Cortex of kidney (tissue), 1 donor: ENCODE measurements at places on chromosomes 1 and 21.

DNA sequence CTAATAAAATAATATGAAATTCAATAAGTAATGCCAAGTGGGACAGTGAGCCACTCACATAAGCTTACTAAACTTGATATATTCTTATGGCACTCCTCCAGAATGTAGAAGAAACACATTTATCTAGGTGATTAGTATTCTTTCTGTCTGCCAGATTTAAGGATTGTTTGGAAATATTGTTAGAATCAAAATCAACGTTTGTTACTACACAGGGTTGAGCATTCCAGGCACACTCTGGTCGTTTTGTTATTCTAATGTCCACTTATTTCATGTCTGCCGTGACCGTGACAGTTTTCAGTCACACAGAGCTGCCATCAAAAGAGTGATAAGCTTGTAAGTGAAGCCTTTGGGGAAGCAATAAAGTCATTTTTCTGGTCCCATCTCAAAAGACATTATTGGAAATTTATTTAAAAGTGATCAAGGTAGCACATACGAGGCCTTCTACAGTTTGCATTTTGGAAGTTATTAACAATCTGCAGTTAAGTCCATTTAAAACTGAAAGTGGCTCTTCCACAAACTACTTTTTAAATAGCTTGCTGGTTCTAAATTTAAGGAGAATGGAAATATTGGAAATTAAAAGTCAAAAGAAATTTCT, 38.0 kb downstream of the NFIA start:
- DNase-seq, result no peak

DNA sequence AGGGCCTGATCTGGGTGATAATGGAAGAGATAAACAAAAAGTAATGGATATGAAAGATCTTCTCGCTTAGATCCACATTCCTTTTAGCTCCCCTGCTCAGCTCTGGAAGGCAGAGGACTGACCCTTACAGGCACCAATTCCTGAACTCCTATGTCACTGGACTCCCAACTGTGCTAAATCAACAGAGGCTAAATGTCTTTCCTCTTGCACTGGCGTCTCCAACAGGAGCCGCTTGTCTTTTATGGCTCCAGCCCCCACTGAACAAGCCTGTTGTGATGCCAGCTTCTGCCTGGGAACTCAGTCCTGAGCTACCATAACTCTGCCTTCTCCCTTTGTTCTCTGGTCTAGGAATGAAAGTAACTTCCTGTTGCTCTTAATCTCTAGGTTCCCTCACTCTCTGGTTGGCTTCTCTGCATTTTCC, 142.1 kb upstream of the COL11A1 start:
- DNase-seq, result no peak

DNA sequence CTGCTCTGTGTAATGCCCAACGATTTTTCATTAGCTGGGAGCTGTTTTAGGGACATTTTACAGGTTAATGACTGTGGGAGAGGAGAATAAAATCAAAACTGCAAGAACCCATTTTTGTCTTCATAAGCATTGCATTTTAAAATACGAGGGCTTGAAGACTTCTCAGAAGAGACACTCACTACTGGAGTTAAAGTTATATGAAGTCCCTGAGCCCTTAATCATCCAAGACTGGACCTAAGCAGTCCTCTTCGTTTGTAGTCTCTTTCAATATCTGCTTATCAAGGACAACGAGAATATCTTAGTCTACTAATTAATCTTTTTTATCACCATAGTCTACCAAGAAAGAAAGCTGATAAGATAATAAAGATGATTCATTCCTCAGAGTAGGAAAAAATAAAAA, 176.9 kb upstream of the SGIP1 start:
- no peak for DNase-seq

DNA sequence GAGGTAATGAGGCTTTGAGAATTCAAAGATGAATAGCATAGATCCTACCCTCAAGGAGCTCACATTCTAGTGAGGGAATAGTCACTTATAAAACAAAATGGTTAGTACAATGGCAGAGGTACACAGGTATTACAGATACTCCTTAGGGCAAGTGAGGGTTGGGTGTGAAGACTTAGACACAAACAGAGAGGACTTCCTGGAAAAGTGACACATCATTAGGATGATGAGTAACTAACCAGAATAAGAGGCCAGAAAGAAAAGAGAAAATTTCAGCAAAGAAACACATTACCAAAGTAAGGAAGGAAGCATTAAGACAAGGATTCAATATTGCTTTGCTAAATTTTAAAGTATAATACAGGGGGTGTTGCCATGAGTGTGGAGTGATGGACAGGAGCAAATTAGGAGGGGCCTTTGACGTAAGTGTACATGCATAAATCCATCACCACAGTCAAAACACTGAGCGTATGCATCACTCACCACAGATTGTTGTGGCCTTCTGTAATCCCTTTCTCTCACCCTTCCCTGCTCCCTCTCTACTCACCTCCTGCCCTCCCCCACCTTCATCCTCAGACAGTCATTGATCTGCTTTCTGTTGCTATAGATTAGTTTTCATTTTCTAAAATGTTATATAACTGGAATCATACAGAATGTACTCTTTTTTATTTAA, 7.9 kb downstream of the CD53 start:
- no peak for DNase-seq

DNA sequence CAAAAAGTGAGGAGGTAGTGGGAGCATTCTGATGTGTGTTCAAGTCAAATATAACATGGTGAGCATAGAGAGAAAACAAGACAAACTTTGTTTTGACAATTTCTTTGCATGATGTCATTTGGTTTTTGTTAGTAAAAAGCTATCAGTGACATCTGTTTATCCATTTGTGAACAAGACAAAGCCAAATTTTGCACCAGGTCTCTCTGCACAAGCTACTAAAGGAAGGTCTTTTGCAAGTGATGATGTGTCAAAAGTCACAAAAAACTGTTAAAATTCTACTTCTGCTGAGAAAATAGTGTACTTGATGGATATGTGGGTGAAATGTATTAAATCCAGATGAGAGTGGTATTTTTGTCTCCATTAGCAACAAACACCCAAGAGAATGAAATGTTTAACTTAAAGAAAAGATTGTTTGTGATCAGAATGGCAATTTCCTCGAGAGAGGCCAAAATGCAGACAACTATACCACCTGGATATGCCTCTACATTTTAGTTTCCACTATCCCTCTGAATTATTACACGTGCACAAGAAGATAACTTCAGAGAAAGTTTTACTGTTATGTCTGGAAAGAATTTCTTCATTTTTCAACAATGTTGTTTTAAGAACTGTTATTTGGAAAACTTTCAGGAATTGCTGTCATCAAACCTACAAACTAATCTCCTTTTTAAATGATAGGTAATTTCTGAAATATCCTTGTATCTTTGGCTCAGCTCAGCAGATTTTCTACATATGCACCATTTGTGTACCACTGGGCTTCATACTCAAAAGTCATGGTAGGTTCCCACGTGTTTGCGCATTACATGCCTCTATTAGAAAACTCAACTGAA, 807.4 kb upstream of the ADGRL2 start:
- no peak for DNase-seq

GRCh38 chr21:45830221-45830640, 151.3 kb upstream of the COL6A1 start:
- DNase-seq, result no peak

- DNase-seq, result no peak
These were observed 115.8 kb downstream of the RPS6KC1 start for GRCh38 chr1:213166852-213167251.

GRCh38 chr1:6180707-6181311, 688 bp upstream of the CHD5 start:
- no peak for DNase-seq

- DNase-seq, result no peak
These were observed 24.1 kb downstream of the KCNA3 start for GRCh38 chr1:110650609-110651008.

DNA sequence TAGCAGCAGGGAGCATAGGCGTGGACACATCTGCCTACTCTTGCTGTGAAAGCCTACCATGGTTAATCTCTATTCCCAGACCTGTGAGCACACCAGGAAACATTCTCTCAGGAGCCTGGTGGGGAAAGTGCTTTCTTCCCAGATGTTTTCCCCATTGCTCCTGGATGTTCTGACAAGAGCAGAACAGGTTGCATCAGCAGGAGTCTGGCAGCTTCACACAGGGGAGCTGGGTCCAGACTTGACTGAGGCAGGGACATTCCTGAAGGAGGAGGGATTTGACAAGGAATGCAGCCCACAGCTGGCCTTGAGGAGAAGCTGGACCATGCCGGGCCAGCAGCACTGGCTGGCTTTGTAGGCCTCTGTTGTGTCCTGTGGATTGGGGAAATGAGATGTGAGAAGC, 21.0 kb upstream of the ARTN start:
- no peak for DNase-seq

- DNase-seq, result no peak
These were observed 136.6 kb downstream of the LYPLAL1 start for GRCh38 chr1:219310181-219310728.
